Endodermal cell (in vitro differentiated cells): ENCODE measurements at places on chromosomes 7 and 10. TPM values are rescaled to one million over a fixed set of nuclear protein-coding genes. Genes with fewer than 3 reads are reported as not detected.

CHST3 gene
- 11.2 and 12.9 TPM in 2 replicates for total RNA-seq

SPDYE9 gene
- not detected in 3 replicates for total RNA-seq

MCM10 gene
- 13.1 to 54.0 TPM (median 44.8 TPM) in 3 replicates for total RNA-seq

ADCY1 gene
- total RNA-seq: 13.6 and 15.3 TPM in 2 replicates

ZSWIM8 gene
- 64.6 and 75.9 TPM in 2 replicates for total RNA-seq

CAMK1D gene
- 4.3 and 4.5 TPM in 2 replicates for total RNA-seq

CALML5 gene
- total RNA-seq: not detected in 2 replicates

EXOC6 gene
- 13.1 to 21.3 TPM (median 20.3 TPM) in 3 replicates for total RNA-seq

PSPH gene
- total RNA-seq: 20.0 to 40.1 TPM (median 29.9 TPM) in 3 replicates

FGF8 gene
- total RNA-seq: 13.3 to 105 TPM (median 15.4 TPM) in 3 replicates

DNA sequence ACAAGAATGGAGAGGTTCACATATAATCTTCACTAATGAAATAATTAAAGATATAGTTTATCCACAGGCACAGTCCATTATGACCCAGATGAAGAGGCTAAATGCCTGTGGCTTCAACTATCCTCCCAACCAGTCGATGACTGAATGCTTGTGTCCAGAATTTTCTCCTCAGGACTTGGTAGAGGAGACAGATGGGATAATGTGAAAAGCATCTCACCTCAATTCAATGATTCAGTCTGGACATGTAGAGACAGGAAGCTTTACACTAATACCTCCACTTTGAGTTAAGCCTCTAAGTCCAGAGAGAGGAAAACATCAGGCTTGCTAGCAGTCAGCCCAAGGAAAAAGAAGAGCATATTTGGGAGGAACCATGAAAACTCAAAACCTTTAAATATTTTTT lies 59.1 kb upstream of the COL1A2 start:
- no peak overlapping the region for H3K4me3 ChIP-seq
- H3K27ac ChIP-seq: no peak overlapping the region
- no peak for DNase-seq
- H3K4me1 ChIP-seq: peaks cover 8% of the 10 kb centered on the region
- no peaks in the 10 kb centered on the region for H3K36me3 ChIP-seq

- H3K36me3 ChIP-seq: peaks cover 23% of the 10 kb centered on the region
- H3K27ac ChIP-seq: no peak overlapping the region
- H3K4me1 ChIP-seq: no peaks in the 10 kb centered on the region
- H3K4me3 ChIP-seq: no peak overlapping the region
- no peaks in the 10 kb centered on the region for H3K27me3 ChIP-seq
Measured at GRCh38 chr10:104307576-104308438, 30.5 kb downstream of the ITPRIP start.

DNA sequence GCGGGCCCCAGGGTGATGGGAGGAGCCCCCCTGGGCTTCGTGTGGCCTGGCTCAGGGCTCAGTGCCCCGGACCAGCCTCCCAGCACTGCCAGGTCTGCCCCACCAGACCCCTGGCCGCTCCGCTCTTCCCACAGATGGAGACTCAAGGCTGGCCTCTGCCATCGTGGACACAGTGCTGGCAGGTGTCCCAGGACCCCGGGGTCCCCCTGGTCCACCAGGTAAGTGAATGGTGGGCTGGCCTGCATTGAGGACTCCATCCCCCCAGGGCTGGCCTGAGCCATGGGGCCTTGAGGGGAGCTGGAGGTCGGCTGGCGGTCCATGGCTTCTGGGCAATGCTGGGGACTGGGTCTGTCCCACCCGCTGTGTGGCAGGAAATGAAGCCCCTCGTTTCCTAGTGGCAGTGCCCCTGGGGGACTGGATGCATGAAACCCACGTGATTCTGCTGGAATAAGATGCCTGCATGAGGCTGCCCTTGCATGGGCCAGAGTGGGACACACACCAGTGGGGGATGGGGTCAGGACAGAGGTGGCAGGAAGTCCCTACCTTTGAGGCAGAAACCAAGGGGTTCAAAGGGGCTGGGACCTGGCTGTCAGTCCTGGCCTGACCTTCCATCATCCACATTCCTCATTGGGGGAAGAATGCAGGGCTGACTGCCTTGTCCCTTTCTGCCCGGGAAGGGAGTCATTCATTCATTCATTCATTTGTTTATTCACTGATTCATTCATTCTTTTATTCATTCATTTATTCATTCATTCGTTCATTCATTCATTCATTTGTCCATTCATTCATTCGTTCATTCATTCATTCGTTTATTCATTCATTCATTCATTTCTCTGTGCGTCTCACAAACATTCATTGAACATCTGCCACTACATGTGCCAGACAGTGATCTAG lies 81.8 kb downstream of the MYL10 start:
- peak; percentile 40 for DNase-seq
- H3K27ac ChIP-seq: no peak overlapping the region
- H3K27me3 ChIP-seq: no peaks in the 10 kb centered on the region
- no peaks in the 10 kb centered on the region for H3K4me1 ChIP-seq
- H3K4me3 ChIP-seq: no peak overlapping the region
- H3K36me3 ChIP-seq: peaks cover 17% of the 10 kb centered on the region

DNA sequence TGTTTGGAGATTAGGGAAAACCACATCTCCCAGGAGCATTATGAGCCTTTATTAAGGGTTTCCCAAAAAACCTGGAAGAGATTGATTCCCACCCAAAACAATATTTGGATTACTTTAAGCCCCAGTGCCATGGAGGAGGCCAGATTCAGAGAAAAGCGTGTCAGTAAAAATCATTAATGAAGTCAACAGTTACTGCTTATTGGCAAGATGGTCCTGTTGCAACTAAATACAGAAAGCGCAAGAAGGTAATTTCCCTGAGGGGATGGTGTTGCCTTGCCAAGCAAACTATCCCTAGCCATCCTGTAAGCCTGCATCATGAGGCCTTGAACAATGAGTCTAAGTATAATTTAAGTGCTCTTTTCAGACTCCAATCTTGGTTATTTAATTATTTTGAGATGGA lies 156.6 kb downstream of the SPAG6 start:
- no peak overlapping the region for H3K27ac ChIP-seq
- no peak for DNase-seq
- H3K4me3 ChIP-seq: no peak overlapping the region
- no peaks in the 10 kb centered on the region for H3K27me3 ChIP-seq
- no peaks in the 10 kb centered on the region for H3K36me3 ChIP-seq
- no peaks in the 10 kb centered on the region for H3K4me1 ChIP-seq

DNA sequence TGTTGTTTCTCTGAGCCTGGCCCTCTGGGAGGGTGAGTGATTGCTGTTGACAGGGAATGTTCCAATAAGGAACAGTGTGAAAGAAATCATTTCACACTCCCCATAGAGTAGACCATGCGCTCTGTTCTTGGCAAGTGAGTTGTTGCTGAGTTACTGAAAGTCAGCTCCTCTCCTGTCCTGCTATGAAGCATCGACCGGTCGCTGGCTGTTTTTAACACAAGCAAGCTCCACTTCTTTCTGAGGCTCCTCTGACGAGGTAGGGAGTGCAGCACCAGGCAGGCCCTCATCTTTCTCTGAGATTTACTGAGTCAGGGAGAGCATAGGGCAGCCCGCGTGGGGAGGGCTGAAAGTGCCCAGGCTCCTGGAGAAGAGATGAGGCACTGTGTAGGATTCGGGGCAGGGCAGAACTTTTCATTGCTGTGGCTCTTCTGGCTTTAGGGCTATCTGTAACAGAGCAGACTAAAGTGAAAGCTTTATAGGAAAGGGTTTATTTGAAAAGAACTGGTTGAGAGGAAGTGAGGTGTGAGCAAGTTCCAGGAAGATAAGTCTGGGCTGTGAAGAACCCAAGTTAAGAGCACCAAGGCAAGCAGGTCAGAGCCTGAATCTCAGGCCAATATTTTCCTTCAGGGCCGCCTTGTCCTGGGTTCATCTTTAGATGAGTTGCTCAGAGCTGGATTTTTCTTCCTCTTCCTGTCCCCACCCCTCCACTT lies 332.2 kb downstream of the CCSER2 start:
- no peak for DNase-seq
- no peaks in the 10 kb centered on the region for H3K27me3 ChIP-seq
- H3K4me1 ChIP-seq: no peaks in the 10 kb centered on the region
- H3K4me3 ChIP-seq: no peak overlapping the region

DNA sequence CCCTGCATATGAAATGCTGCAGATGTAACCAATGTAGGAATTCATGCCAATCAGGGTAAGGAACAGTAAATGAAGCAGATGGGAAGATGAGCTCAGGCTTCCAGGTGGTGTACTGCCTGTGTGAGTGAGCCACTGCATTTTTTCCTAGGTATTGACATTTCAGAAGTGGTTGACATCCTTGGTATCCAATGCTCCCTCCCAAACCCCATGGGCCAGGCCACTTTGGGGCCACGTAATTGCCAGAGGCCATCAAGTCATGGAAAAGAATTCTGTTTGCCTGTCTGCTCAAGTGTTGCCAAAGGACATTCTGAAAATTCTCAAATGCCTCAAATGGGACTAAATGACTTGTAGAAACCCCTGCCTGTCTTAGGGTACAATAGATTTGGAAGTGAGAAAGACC lies 384.6 kb downstream of the GATA3 start:
- no peaks in the 10 kb centered on the region for H3K36me3 ChIP-seq
- no peak for DNase-seq
- H3K27me3 ChIP-seq: peaks cover 39% of the 10 kb centered on the region
- H3K4me1 ChIP-seq: peaks cover 4% of the 10 kb centered on the region
- H3K4me3 ChIP-seq: no peak overlapping the region
- H3K27ac ChIP-seq: no peak overlapping the region

GRCh38 chr7:98266840-98267239 lies 14.6 kb upstream of the BRI3 start:
- H3K27ac ChIP-seq: no peak overlapping the region
- H3K4me1 ChIP-seq: no peaks in the 10 kb centered on the region
- H3K4me3 ChIP-seq: no peak overlapping the region
- no peaks in the 10 kb centered on the region for H3K27me3 ChIP-seq
- no peak for DNase-seq

DNA sequence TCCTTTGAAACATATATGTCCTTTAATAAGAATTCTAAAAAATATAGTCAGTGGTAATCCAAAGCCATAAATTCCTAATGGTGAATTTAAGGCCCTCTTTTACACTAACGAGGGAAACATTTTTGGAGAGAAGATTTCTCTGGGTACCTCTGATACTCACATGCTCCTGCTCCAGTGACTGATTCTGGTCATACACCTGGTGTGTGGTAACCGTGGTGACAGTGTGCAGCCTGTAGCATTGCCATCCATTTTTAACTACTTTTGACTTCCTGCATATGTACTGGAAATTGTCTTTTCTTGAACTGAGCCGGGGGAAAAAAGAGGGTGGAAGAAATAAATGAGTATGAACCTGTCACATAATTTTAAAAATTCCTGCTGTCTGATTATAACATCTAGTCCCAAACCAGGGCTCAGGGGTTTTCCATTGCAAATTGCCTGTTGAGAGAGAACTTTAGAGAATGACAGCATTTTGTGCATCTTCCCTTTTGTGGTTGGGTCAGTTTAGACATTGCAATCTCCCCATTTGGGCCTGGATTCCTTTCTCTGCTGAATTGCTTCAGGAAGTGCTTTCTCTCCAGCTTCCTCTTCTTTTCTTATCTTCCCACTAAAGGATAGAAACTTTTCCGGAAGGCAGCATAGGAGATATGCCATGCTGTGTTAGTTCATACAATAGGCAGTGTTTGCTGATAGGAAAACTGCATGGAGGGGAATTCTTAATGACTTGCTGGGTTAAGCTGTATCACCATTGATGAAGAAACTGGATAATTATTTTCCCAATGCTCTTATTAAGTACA lies 125.5 kb downstream of the GRM3 start:
- no peak overlapping the region for H3K27ac ChIP-seq
- peaks cover 6% of the 10 kb centered on the region for H3K4me1 ChIP-seq
- no peak for DNase-seq
- no peak overlapping the region for H3K4me3 ChIP-seq

GRCh38 chr7:157372300-157373232 lies 35.8 kb downstream of the DNAJB6 start:
- no peaks in the 10 kb centered on the region for H3K27me3 ChIP-seq
- no peak overlapping the region for H3K4me3 ChIP-seq
- no peak for DNase-seq
- peaks cover 4% of the 10 kb centered on the region for H3K4me1 ChIP-seq
- peaks cover 91% of the 10 kb centered on the region for H3K36me3 ChIP-seq
